Left lung (tissue), 14 donors: ENCODE measurements at places on chromosomes 2 and 18. TPM values are rescaled to one million over a fixed set of nuclear protein-coding genes. Genes with fewer than 3 reads are reported as not detected.
A peak's percentile ranks its signal among the peaks of the same experiment; 100 is the strongest.

ANKRD30BL gene
- polyA plus RNA-seq, result 0.34 TPM

KCNS3 gene
- 39.9 TPM for polyA plus RNA-seq

CPSF3 gene
- 52.7 TPM for polyA plus RNA-seq

FAHD2B gene
- 25.6 TPM for polyA plus RNA-seq

COL6A3 gene
- polyA plus RNA-seq, result 759 TPM

- no peaks in the 10 kb centered on the region for H3K27me3 ChIP-seq
- no peak overlapping the region for H3K27ac ChIP-seq
- H3K36me3 ChIP-seq, result no peaks in the 10 kb centered on the region
- no peak overlapping the region for H3K4me3 ChIP-seq
- H3K4me1 ChIP-seq, result no peaks in the 10 kb centered on the region
- no peak for DNase-seq
These were observed 25.9 kb downstream of the SPP2 start for GRCh38 chr2:234076451-234076850.

- no peaks in the 10 kb centered on the region for H3K4me1 ChIP-seq
- no peak overlapping the region for H3K27ac ChIP-seq
- H3K4me3 ChIP-seq, result no peak overlapping the region
- no peaks in the 10 kb centered on the region for H3K27me3 ChIP-seq
- DNase-seq, result no peak
- no peaks in the 10 kb centered on the region for H3K36me3 ChIP-seq
These were observed 48.1 kb downstream of the COBLL1 start for GRCh38 chr2:164793529-164793928.

GRCh38 chr18:8812631-8813030 is 107.3 kb downstream of the MTCL1 start:
- no peaks in the 10 kb centered on the region for H3K4me1 ChIP-seq
- no peak overlapping the region for H3K4me3 ChIP-seq
- DNase-seq, result no peak
- H3K36me3 ChIP-seq, result no peaks in the 10 kb centered on the region
- no peak overlapping the region for H3K27ac ChIP-seq

- H3K36me3 ChIP-seq, result no peaks in the 10 kb centered on the region
- no peak overlapping the region for H3K27ac ChIP-seq
- no peak for DNase-seq
- H3K4me1 ChIP-seq, result no peaks in the 10 kb centered on the region
These were observed 20.2 kb downstream of the CHST10 start for GRCh38 chr2:100397118-100397860.

GRCh38 chr18:32851936-32852335 is 79.1 kb upstream of the KLHL14 start:
- no peak for DNase-seq
- no peaks in the 10 kb centered on the region for H3K4me1 ChIP-seq
- no peak overlapping the region for H3K27ac ChIP-seq
- H3K27me3 ChIP-seq, result no peaks in the 10 kb centered on the region
- no peaks in the 10 kb centered on the region for H3K36me3 ChIP-seq

DNA sequence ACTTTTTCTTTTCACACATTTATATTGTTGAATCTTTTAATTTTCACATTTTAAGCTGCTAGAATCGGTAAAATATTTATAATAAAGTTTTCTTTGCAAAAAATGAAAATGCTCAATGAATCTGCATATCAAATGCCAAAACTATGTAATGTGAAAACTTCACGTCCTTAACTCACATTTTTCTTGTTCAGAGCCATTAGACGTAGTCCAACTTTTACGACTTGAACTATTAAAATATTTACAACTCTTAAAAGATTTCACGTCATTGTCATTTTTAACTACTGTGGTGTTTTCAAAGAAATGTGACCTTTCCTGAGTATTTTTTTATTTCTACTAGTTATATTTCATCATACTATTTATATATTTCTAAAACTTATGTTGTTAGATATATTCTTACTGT is 54.9 kb downstream of the MRPS9 start:
- peaks cover 10% of the 10 kb centered on the region for H3K36me3 ChIP-seq
- H3K4me1 ChIP-seq, result no peaks in the 10 kb centered on the region
- no peak for DNase-seq
- no peaks in the 10 kb centered on the region for H3K27me3 ChIP-seq
- H3K27ac ChIP-seq, result no peak overlapping the region

DNA sequence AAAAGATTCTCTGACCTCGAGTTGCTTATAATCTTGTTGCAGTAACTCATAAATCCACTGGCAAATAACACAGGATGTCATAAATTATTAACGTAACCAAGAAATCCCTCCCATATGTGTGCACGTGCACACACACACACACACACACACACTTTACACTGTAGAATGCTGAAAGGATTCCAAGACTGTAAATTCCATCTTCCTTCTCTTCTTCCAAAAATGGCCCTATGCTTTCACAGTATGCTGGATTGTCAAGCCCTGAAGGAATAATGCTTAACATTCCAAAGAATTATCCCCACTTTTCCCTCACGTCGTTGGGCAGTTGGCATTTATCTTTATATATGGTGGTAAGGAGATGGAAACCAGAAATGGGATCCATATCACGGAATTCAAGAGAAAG is 117.5 kb upstream of the CRIM1 start:
- H3K4me3 ChIP-seq, result no peak overlapping the region
- no peak for DNase-seq
- no peak overlapping the region for H3K27ac ChIP-seq

DNA sequence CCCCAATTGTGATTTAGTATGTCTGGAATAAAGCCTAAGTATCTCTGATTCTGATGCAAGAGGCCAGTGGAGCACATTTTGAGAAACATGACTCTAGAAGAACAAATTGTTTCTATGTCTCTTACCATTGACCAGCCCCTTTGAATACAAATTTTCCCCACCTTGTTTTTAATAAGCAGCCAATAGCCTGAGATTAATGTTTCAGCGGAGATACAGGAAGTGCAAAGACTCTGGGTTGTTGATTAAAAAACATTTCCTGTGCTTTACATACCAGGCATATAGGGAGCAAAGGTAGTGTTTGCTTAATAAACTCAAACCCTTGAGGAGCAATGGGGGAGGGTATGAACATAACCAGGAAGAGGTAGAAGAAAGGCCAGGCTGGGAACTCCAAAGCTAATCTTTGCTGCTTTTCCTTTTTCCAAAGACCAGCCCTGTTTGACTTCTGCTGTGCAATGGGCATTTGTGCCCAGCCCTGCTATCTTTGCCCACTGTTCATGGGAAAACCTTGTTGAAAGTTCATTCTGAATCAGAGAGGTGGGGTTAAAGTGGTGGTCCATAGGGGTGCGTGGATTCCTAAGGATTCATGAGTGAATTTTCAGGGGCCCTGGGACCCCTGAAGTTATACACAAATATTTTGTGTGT is 29.3 kb downstream of the UPP2 start:
- no peaks in the 10 kb centered on the region for H3K27me3 ChIP-seq
- no peaks in the 10 kb centered on the region for H3K36me3 ChIP-seq
- H3K4me3 ChIP-seq, result no peak overlapping the region
- DNase-seq, result no peak
- H3K4me1 ChIP-seq, result no peaks in the 10 kb centered on the region

DNA sequence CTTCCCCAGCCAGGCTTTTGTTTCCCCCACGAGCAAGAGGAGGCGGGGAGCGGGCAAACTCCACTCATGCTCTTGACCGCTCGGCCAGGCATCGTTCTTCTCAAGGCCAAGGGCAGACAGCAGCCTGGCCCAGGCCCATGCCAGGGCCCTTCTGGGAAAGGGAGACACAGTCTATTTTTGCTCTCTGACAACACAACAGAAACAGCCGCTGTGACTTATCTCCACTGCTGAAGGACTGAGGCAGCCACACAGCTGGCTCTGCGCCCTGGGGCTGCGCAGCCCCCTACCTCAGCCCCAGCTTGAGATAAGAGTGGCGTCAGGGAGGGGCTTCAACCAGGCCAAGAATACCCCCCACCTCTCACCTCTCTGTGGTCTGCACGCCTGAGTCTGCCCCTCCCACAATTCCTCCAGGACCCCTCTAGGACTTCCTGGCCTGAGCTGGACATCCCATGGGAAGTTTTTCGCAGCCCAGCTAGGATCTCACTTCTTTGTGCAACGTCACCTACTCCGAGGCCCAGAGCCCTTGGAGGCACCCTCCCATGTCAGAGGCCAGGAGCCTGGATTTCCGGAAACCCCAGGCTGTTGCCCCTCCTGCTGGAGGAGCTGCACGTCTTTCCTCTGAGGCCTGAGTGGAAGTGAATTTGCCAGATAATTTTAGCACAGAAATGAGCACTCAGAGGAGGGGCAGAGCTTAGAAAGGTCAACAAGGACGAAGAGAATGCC is 118.9 kb upstream of the OTOS start:
- no peaks in the 10 kb centered on the region for H3K36me3 ChIP-seq
- H3K27ac ChIP-seq, result peak overlapping the region; percentile 39
- H3K27me3 ChIP-seq, result peaks cover 11% of the 10 kb centered on the region
- H3K4me1 ChIP-seq, result no peaks in the 10 kb centered on the region
- no peak overlapping the region for H3K4me3 ChIP-seq
- no peak for DNase-seq

- H3K4me1 ChIP-seq, result peaks cover 14% of the 10 kb centered on the region
- no peaks in the 10 kb centered on the region for H3K36me3 ChIP-seq
- no peak overlapping the region for H3K27ac ChIP-seq
- peak; percentile 58 for DNase-seq
- H3K27me3 ChIP-seq, result no peaks in the 10 kb centered on the region
These were observed 94.5 kb upstream of the UPP2 start for GRCh38 chr2:158006961-158007719.

- H3K4me1 ChIP-seq, result no peaks in the 10 kb centered on the region
- H3K36me3 ChIP-seq, result no peaks in the 10 kb centered on the region
- H3K27ac ChIP-seq, result no peak overlapping the region
These were observed 186.0 kb downstream of the CAMKMT start for GRCh38 chr2:44547718-44548117.
